ENCODE measurements at places on chromosomes 5 and 9.

DNA sequence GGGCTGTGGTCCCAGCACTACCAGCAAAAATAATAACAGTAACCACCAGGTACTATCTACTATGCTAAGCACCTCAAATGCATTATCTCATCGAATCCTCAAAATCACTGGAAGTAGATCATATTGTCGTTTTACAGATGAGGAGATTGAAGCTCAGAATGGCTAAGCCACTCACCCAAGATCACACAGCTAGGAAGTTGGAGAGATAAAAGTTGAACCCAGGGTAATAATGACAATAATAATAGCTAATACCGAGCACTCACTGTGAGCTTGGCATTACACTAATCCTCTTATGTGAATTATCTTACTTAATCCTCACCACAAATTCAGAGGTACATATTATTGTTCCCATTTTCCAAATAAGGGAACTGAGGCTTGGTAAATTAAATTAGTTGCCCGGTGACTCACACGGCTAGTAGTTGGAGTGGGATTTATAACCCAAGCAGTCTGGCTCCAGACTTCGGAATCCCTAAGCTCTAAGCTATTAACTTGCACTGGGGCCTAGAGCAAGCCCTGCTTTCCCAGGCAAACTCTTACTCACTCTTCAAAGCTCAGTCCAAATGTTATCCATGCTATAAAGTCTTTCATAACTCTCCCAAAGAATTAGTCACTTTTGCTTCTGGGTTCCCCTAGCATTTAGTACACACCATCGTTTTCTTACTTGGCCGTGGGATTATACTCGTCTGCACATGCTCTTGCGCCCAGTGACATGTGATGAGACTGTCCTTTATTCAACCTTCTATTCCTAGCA is 3.8 kb downstream of the ARSI start:
- DNase-seq = no peak

DNA sequence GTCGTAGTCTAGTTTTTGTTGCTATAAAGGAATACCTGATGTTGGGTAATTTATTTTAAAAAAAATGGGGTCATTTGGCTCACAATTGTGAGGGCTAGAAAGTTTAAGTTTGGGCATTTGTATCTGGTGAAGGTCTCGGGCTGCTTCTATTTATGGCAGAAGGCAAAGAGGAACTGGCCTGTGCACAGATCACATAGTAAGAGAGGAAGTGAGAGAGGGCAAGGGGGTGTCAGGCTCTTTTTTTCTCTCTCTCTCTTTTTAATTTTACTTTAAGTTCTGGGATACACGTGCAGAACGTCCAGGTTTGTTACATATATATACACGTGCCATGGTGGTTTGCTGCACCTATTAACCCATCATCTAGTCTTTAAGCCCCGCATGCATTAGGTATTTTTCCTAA is 453.3 kb downstream of the DIRAS2 start:
- DNase-seq = no peak

DNA sequence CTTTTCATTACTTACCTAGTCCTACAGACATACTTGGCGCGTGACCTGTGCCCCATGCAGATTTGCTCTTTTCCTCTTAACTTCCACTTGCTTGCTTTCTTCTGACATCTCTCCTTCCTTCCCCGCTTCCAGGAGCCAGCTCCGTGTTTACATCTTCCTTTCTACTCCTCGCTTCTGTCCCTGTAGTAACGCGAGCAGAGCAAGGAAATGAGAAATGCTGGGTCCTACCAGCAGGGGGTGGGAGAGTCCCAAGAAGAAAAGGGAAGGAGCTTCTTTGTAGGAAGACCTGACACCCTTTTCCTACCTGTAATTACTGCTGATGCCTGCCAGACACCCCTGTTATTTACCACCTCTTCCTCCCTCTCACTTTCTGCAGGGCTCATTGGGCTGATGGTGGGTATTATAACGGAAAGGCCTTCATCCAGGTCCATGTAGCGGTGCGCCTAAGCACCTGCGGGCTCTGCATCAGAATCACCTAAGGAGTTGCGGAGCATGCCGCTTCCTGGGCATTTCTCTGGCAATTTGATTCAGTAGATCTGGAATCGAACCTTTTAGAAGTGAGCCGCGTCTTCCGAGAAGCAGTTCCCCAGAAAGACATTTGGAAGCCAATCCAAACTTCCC is 1260.8 kb upstream of the WWC1 start:
- no peak for DNase-seq

- no peak for DNase-seq
Measured at GRCh38 chr9:131238402-131239021, 37.8 kb downstream of the FAM78A start.

DNA sequence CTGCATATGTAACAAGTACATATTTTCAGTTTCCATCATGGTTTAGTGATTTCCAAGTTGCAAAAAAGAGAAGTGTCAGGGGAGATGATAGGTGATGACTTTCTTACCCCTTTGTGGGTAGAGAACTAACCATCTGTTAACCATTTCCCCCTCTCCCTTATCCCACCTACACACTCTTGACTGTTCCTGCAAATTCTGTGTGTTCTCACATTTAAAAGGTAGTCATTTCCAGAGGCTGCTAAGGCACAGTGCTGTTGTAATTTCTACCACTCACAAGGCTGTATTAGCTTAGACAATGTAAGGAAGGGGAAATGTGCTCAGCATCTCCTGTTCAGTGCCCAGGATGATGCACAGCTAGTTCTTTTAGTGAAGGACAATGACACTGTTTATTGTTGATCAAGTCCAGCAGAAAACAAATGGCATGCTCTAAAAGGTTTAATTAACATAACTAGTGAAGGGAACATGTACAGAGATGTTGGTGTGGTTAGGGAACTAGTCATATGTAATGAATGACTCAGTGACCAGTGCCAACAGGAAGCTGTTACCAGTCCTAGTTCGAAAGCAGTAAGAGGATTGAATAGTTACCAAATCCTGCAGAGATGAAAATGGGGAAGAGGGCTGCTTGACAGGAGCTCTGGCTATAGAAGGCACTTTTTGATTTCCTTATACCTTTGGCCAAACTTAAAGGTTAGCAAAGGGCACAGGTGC is 165.1 kb downstream of the PLK2 start:
- DNase-seq = no peak

GRCh38 chr9:132040808-132041207 is 38.9 kb downstream of the MED27 start:
- DNase-seq = no peak

DNA sequence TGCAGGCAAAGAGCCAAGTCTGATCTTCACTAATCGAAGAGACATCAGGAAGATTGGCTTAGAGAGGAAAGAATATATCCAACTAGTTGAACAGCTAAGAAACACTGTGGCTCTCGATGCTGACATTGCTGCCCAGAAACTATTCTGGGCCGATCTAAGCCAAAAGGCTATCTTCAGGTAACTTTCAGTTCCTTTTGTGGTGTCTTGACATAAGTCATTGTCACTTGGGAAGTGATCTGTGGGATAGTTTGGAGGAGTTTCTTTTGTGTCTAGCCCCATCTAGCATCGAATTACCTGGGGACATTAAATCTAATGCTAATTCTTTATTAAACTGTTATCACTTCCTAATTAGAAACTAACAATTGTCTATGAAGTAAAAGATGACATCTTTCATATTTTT is 24.0 kb downstream of the VLDLR start:
- DNase-seq = no peak

GRCh38 chr5:156221816-156222215 is 105.1 kb upstream of the SGCD start:
- DNase-seq = no peak

- no peak for DNase-seq
Measured at GRCh38 chr5:95555553-95555952, 652 bp downstream of the ARSK start.

GRCh38 chr5:79924936-79925893 is 65.8 kb downstream of the MTX3 start:
- no peak for DNase-seq

DNA sequence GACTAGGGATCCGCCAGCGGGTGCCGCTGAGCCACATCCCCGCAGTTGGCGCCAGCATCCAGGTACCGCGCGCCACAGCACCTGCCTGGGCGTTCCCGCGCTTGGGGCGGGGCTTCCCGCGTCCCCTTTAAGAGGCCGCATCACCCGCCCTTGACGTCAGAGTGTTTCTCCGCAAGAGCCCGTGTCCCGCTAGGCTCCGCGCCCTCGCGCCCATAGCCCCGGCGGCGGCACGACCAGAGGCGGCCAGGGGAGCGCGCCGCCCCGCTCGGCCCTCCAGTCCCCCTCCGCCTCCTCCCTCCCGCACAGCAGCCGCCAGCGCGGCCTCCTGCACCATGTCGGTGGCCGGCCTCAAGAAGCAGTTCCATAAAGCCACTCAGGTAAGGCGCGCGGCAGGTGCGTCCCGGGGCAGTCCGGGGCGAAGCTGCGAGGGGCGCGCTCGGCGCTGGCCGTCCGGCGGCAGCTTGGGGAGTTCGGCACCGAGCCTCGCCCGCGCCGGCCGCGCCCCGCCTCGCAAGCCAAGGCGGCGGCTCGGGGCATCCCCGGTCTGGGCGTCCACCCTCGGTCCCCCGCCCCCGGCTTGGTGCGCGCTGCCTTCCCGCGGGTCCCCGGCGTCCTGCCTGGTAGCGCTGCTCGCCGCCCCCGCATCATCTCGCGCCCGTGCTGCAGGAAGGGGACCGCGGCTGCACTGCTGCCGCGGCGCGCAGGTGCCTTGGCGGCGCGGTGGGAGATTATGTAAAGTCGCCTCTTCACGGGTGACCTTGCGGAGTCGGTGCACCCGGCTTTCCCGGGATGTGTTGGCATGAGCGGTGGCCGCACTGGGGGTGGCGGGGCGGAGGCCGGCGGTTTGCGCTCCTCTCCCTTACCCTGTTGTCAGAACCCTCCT is at the start of gene SH3GL2:
Gene SH3GL2, plus strand, starts transcription at position 156 of the 883 bp plus-strand sequence.
- no peak for DNase-seq
